ENCODE measurements at places on chromosomes 1 and 21.

- H3K4me3 ChIP-seq = no peak overlapping the region
- H3K27me3 ChIP-seq = no peaks in the 10 kb centered on the region
- no peak overlapping the region for H3K27ac ChIP-seq
Measured at GRCh38 chr21:18877917-18878316, 474.3 kb upstream of the TMPRSS15 start.

- no peak for DNase-seq
- H3K4me3 ChIP-seq = no peak overlapping the region
- no peaks in the 10 kb centered on the region for H3K27me3 ChIP-seq
- no peaks in the 10 kb centered on the region for H3K4me1 ChIP-seq
- no peaks in the 10 kb centered on the region for H3K36me3 ChIP-seq
Measured at GRCh38 chr1:245500546-245500945, 345.8 kb downstream of the KIF26B start.

DNA sequence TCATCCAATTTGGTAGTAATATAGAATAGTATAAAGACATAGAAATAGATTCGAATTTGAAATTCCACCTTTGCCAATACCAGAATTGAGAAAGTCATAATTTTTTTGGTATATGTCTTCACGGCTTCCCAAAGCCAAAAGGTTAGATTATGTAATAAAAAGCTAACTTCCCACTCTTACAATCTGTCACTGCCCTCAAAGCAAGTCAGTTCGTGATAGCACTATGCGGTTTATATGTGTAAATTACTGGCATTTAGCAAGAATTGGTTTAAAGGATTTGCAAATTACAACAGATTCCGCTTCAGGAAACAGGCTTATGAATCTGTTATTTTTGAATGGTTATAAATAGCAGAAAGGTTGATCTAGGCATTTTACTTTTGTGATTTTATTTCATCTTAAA lies 679.4 kb upstream of the ADGRL2 start:
- no peak for DNase-seq
- H3K27ac ChIP-seq = no peak overlapping the region
- H3K27me3 ChIP-seq = no peaks in the 10 kb centered on the region

GRCh38 chr1:204799630-204800029 lies 71.0 kb upstream of the NFASC start:
- H3K4me3 ChIP-seq = no peak overlapping the region
- no peaks in the 10 kb centered on the region for H3K4me1 ChIP-seq
- no peaks in the 10 kb centered on the region for H3K36me3 ChIP-seq
- H3K27ac ChIP-seq = no peak overlapping the region
- no peaks in the 10 kb centered on the region for H3K27me3 ChIP-seq

DNA sequence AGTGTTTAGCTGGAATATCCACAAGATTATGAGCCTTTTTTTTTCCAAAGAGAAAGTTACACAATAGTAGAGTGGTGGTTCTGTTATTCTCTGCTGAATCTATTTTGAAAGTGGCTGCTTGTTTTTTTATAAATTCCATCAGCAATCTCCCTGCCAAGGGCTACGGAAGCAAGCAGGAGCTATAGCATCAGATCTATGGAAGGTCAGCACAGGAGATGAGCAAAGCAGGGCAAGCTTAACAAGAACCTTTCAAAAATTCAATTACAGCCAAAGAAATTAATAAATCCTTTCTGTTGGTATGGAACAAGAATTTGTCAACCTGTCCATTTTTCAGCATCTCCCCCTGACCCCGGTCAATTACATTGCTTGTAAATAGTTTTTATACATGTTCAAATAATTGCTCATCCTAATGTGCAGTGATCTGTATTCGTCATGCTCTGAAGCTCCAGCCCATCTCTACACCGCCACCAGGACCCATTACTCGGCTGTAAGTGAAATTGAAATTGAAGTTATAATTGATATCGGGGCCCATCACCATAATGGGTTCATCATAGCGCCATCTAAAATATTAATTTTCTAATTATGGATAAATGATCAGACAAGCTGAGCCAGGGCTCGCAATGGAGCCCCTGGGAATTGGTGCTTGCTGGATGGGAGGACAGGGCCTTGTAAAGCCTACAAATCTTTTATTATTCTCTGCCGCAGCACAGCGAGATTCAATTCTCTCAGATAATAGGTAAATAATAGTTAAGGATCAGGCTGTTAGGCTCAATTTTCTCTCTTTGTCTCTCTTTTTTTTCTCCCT lies 215.1 kb downstream of the ATG4C start:
- H3K4me1 ChIP-seq = no peaks in the 10 kb centered on the region
- no peaks in the 10 kb centered on the region for H3K36me3 ChIP-seq
- no peak overlapping the region for H3K4me3 ChIP-seq
- H3K27ac ChIP-seq = no peak overlapping the region
- no peak for DNase-seq
- H3K27me3 ChIP-seq = no peaks in the 10 kb centered on the region

GRCh38 chr1:157429601-157430240 lies 122.6 kb downstream of the FCRL5 start:
- DNase-seq = no peak
- H3K27me3 ChIP-seq = no peaks in the 10 kb centered on the region
- H3K4me1 ChIP-seq = no peaks in the 10 kb centered on the region
- H3K27ac ChIP-seq = no peak overlapping the region
- H3K4me3 ChIP-seq = no peak overlapping the region
- H3K36me3 ChIP-seq = no peaks in the 10 kb centered on the region

DNA sequence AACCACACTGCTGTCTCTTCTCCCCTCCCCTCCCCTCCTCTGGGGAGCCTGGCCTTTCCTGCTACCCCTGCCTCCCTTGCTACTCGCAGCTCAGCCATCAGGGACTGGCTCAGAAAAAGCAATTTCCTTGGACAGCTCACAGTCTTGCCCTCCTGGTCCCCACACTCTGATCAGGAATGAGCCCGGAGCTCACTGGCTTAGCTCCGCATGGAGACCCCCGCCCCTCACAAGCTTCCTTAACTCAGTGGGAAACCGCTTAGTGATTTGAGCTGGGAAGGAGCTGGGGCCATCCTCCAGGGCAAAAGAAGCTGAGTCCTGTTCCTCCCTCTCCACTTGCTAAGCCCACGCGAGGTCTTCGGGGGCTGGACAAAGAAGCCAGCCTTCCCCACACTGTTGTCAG lies 70.3 kb upstream of the ACTL8 start:
- H3K36me3 ChIP-seq = no peaks in the 10 kb centered on the region
- DNase-seq = no peak
- H3K4me3 ChIP-seq = no peak overlapping the region
- H3K4me1 ChIP-seq = no peaks in the 10 kb centered on the region

DNA sequence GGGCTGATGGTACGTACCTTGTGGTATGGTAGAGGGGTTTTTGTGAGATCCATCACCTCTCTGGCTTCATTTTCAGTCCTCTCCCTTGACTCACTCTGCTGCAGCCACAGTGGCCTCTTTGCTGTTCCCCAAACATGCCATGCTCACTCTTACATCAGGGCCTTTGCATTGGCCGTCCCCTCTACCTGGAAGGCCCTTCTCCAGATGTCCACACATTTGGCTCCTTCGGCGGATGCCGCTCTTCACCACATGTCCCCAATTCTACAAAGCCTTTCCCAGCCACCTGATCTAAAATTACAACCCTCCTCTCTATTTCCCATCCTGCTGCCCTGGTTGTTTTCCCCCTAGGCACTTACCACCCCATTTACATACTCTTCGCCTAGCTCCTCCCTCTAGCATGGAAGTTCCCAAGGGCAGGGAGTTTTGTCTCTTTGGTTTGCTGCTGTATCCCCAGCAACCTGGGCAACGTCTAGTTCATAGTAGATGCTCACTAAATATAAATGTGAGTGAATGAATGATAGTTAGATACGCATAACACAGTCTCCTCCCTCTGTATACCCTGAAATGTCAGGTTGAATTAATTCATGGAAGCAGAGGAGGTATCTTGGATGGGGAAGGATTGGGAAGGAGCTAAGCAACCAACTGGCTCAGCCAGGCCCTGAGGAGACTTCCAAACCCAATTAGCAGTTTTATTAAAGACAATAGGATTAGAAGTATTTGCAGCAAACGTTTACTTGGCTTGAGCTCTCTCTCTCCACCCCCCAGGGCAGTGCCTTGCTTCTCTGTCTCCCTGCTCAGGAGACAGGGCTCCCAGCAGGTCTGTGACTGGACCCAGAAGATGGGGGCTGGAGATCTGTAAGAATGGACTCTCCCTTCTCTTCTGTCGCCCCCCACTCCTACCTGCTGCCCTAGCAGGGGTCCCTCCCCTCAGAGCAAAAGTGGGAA lies 264.2 kb downstream of the GRIK3 start:
- H3K27ac ChIP-seq = no peak overlapping the region
- no peak overlapping the region for H3K4me3 ChIP-seq
- no peak for DNase-seq
- no peaks in the 10 kb centered on the region for H3K27me3 ChIP-seq

- no peaks in the 10 kb centered on the region for H3K36me3 ChIP-seq
- DNase-seq = no peak
- H3K4me1 ChIP-seq = peaks cover 14% of the 10 kb centered on the region
- H3K4me3 ChIP-seq = peak overlapping the region; percentile 98
Measured at GRCh38 chr1:116374353-116375147, 1.5 kb downstream of the ATP1A1 start.

DNA sequence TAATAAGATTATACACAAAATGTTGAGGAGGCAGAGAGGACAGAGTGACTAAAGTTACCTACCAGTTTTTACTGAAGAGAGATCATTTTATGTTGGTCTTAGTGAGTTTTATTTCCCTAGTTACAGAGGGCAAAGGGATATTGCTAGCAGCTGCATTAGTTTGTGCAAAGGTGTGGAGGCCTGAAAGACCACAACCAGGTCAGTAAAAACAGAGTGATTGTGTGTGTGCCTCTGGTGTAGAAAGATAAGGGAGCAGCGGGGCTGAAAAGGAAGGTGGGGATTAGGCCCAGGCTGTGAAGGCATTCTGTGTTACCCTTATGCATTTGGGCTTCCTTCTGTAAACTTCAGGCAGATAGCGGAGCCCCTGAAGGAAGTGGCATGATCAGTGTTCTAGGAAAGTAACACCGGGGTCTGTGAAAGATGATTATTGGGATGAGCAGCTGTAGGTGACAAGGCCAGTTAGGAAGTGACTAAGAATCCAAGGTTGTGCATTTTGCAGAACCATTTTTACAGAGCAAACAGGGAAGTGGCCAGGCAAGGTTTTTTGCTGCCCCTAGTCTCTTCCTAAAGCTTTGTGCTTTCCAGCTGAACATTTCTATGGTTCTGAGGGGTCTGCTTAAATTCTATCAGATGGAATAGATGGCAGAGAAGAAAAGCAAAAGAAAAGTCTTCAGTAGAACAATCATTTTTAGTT lies 3.7 kb downstream of the GADD45A start:
- no peak for DNase-seq
- peaks cover 8% of the 10 kb centered on the region for H3K4me1 ChIP-seq
- H3K36me3 ChIP-seq = no peaks in the 10 kb centered on the region
- no peak overlapping the region for H3K27ac ChIP-seq
- no peak overlapping the region for H3K4me3 ChIP-seq

DNA sequence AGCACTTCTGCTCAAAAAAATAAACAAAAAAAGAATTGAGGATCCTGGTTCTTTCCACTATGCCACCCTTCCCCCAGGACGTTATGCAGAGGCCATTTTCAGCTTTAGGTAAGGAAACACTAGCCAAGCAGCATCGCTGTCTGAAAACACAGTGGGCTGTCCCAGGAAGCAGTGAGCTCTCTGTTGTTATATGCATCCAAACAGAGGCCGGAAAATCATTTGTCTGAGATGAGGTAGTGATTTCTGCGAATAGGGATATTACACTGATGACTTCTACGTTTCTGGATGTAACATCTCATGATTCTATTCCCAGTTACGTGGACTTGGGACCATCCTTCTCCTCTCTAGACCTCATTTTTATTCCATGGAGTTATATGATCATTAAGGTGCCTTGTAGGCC lies 137.2 kb downstream of the OMA1 start:
- no peak overlapping the region for H3K27ac ChIP-seq
- no peaks in the 10 kb centered on the region for H3K4me1 ChIP-seq
- DNase-seq = no peak
- H3K36me3 ChIP-seq = no peaks in the 10 kb centered on the region
- no peak overlapping the region for H3K4me3 ChIP-seq

GRCh38 chr1:116360429-116361173 lies 12.4 kb upstream of the ATP1A1 start:
- peaks cover 1% of the 10 kb centered on the region for H3K4me1 ChIP-seq
- no peak for DNase-seq
- no peaks in the 10 kb centered on the region for H3K27me3 ChIP-seq
- no peak overlapping the region for H3K27ac ChIP-seq
- H3K36me3 ChIP-seq = no peaks in the 10 kb centered on the region

DNA sequence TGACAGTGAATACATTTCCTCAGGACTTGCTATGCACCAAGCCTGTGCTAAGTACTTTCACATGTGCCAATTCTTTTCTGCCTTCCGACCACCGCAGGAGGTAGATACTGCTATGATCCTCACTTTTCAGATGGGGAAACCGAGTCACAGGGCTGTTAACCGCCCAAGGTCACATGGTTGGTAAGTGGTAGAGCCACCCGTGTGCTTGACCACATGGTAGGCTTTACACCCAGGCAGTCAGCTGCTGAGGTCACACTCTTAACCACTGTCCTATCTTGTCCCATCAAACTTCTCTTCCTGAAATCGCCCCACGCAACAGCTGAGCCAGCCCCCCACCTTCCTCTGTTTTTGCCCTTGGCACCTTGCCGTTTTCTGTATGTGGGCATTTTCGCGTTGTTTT lies 31.0 kb upstream of the SDHB start:
- no peaks in the 10 kb centered on the region for H3K27me3 ChIP-seq
- no peak overlapping the region for H3K4me3 ChIP-seq
- no peak for DNase-seq

GRCh38 chr21:26920055-26920454 lies 46.8 kb downstream of the ADAMTS5 start:
- H3K4me1 ChIP-seq = peaks cover 2% of the 10 kb centered on the region
- no peak overlapping the region for H3K27ac ChIP-seq
- H3K4me3 ChIP-seq = no peak overlapping the region
- H3K27me3 ChIP-seq = no peaks in the 10 kb centered on the region

- DNase-seq = no peak
- H3K36me3 ChIP-seq = no peaks in the 10 kb centered on the region
- H3K4me3 ChIP-seq = no peak overlapping the region
- no peak overlapping the region for H3K27ac ChIP-seq
Measured at GRCh38 chr1:183837062-183837461, 32.1 kb downstream of the RGL1 start.

GRCh38 chr1:211328084-211328694 lies 1.6 kb downstream of the TRAF5 start:
- DNase-seq = no peak
- H3K4me1 ChIP-seq = peaks cover 13% of the 10 kb centered on the region
- H3K4me3 ChIP-seq = peak overlapping the region; percentile 80
- H3K27me3 ChIP-seq = no peaks in the 10 kb centered on the region

- peaks cover 27% of the 10 kb centered on the region for H3K4me1 ChIP-seq
- DNase-seq = no peak
- no peaks in the 10 kb centered on the region for H3K36me3 ChIP-seq
- no peak overlapping the region for H3K4me3 ChIP-seq
- no peak overlapping the region for H3K27ac ChIP-seq
- H3K27me3 ChIP-seq = no peaks in the 10 kb centered on the region
Measured at GRCh38 chr1:164764333-164764732, 205.3 kb downstream of the PBX1 start.

GRCh38 chr1:116322752-116323405 lies 50.2 kb upstream of the ATP1A1 start:
- DNase-seq = no peak
- no peaks in the 10 kb centered on the region for H3K4me1 ChIP-seq
- no peak overlapping the region for H3K4me3 ChIP-seq
